ENCODE measurements at places on chromosomes 16 and 17.

DNA sequence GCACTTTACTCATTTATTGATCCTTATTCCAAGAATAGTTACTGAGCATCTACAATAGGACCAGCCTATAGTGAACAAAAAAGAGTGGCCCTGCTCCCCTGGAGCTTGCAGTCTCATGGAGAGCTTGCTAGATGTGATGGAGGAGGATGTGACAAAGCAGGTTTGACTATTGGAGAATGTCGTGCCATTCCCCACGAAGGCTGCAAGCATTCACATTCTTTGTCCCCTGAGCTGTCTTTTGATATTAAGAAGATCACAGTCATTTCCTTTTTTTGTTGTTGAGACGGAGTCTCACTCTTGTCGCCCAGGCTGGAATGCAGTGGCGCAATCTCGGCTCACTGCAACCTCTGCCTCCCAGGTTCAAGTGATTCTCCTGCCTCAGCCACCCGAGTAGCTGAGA is 115.0 kb upstream of the ADAMTS18 start:
- DNase-seq = no peak

GRCh38 chr16:81040131-81040530 is 4.5 kb downstream of the ATMIN start:
- DNase-seq = no peak

DNA sequence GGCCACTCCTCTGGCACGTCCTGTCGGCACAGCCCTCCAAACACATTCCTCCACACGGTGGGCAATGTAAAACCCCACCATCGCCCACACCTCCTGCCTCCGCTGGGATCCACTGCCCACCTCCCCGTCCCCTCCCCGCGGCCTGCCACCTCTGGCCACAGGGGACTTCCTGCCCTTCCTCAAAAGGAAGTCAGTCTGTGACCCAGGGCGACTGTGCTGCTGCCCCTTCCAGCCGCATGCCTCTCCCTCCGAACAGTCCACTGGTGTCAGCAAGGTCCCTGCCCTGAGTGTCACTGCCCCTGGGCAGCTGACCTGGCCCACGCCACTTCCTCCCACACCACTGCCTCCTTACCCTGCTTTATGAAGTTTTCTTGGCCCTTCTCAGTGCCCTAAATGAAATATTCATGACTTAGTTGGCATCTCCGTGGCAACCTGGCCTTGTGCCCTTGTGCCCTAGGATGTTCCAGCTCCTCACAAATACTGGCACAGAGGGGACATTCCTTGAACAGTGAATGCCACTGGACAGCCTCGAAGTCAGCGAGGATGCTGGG is 2.0 kb downstream of the PLD6 start:
- no peak for DNase-seq

DNA sequence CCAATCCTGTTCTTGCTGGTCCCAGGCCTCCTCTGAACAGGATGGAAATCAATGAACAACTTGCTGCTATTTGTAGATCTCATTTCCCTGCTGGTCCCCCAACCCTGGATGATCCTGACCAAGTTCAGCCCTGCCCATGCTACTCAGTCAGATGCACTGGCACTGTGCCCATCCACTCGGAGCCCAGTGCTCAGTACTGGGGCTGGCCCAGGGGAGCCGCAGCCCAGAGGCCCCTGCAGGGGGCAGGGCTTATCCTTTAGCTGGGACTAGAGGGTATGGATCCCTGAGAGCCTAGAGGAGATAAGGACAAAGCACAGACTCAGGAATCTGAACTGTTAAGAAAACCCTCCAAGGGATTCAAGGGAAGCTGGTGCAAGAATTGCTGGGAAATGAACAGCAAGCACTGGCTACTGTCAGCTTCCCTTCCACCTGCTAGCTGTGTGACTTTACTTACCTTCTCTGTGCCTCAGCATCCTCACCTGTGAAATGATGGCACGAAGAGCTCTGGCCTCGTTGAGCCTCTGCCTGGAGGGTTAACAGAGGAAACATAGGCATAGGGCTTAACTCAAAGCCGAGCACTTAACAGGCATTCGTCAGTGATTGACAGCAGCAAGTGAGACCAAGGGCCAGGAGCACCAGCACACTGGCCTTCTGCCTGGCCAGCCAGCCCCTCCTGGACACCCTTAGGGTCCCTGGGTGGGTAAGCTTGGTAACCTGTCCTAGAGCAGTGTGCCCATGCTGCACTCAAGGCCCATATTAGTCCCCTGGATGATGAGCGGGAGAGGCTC is 29.8 kb upstream of the C1QL1 start:
- DNase-seq = no peak

GRCh38 chr17:57696050-57696449 is 49.0 kb downstream of the CCDC182 start:
- DNase-seq = no peak

- no peak for DNase-seq
Measured at GRCh38 chr17:55161935-55162555, 102.7 kb upstream of the HLF start.

- peak; percentile 54 for DNase-seq
Measured at GRCh38 chr17:14205992-14206461, 30.6 kb downstream of the CDRT15 start.

GRCh38 chr16:30983289-30983889 is 1.6 kb upstream of the HSD3B7 start:
- no peak for DNase-seq

DNA sequence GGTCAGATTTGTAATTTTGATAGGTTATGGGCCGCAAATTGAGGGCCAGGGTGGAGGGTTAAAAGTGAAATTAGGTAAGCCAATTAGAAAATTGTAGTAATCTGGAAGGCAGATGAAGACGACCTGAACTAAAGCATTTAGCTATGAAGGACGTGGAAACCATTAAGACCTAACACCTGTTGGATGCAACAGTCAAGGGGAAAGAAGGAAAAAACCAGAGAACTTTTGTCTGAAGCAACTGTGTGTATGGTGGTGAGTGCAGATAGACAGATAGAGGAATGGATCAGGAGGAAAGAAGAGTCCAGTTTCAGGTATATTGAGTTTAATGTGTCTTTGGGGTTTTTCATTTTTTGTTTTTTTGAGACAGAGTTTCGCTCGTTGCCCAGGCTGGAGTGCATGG is 40.2 kb upstream of the MARCHF10 start:
- no peak for DNase-seq

GRCh38 chr17:60039114-60039846 is 39.4 kb downstream of the HEATR6 start:
- DNase-seq = no peak

GRCh38 chr17:77604301-77604972 is 354.1 kb upstream of the TNRC6C start:
- DNase-seq = no peak

DNA sequence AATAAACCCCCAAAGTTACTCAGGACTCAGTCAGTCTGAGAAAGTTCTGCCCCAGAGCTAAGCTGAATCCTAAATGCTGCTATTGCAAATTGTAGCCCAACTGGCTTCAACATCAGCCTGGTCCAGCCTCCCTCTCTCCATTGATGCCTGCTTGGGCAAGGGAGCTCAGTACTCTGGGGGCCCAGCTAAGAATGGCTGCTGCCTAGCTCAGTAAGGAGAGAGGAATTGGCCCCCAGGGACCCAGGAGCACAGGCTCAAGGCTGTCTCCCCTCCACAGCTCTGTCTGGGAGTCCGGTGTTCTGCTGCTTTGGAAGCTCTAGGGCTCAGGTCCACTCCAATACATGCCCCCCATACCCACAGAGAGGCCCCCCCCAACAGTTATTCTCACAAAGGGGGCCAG is 1.6 kb downstream of the UNC119 start:
- no peak for DNase-seq

DNA sequence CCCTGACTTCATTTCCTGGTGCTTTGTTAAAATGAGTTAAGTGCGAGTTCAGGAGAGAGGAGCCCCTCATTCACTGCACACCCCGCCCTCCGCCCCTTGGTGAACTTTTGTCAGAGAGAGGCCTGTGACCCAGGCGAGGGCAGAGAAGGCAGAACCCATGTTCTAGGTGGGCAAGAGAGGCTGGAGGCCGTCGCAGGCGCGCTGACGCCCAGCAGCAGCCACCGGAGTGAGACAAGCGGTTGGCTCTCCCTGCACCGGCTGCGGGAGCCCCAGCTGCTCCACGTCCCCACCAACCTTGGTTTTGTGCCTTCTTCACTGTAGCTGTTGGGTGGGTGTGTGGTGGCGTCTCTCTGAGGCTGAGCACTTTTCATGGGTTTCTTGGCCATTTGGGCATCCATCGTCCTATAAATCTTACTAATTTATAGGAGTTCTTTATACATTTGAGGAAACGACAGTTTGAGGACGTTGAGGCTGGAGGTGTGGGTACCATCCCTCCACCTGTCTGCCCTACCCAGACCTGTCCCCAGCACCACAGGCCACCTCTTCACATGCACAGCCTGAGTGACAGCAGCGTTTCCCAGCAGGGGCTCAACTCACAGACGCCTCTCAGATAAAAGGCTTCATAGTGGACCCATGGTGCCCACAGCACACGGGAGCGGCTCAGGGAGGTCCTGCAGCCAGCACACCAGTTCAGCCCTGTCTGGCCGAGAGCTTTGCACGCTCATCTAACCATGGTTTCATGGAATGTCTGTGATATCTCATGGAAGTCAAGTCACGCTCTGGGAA is 45.2 kb upstream of the CBFA2T3 start:
- DNase-seq = no peak

- DNase-seq = no peak
Measured at GRCh38 chr17:76217081-76217480, 23.2 kb downstream of the RNF157 start.

DNA sequence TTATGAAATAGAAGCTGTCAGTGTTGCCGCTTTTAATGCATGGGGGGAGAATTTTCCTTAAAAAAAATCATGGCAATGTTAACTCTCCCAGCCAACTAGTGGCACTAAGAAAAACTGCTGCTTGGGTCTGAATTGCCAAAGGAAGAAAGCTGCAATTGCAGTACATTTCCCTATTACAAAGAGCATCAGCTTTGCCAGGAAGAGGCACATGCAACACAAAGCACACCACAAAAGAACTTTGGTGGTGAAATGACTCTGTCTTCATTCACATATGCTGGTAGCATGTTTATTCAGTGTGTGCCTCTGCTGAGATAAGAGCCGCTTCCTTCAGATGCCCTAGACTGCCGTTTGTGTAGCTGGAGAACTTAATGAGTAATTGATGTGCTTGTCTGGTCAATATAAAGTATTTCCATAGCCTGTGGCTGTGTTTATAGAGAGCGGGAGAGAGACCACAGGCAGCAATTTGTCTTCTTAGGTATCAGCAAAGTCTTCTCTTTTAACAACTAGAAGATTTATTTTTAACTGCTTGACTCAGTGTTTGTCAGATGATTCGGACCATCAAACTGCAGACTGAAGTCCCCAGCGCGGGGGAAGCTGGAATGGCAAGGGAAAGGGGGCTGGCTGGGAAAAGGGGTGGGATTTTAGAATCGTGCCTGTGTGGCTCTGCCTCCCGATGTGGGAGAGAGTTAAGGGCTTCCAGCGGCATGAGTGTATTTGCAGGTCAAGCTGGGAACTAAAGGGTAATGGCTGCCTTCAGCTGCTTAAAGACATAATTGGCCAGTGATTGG is 115.1 kb downstream of the MRTFB start:
- DNase-seq = no peak

DNA sequence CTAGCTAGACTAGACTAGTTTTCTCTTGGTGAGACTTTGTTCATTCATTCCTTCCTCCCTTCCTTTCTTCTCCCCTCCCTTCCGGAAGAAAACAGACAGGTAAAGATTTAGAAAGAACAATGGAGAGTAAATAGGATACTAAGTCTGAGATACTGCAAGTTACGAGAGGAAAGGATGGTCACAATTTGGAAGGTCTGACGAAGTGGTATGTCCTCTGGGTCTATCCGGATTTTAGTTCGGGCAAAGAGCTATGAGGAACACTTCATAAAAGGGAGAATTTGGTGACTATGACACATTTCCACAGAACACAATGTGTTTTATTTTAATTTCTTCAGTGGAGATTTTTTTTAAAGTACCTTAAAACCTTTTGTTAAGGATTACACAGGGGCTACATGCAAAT is 107.7 kb downstream of the BRIP1 start:
- no peak for DNase-seq

DNA sequence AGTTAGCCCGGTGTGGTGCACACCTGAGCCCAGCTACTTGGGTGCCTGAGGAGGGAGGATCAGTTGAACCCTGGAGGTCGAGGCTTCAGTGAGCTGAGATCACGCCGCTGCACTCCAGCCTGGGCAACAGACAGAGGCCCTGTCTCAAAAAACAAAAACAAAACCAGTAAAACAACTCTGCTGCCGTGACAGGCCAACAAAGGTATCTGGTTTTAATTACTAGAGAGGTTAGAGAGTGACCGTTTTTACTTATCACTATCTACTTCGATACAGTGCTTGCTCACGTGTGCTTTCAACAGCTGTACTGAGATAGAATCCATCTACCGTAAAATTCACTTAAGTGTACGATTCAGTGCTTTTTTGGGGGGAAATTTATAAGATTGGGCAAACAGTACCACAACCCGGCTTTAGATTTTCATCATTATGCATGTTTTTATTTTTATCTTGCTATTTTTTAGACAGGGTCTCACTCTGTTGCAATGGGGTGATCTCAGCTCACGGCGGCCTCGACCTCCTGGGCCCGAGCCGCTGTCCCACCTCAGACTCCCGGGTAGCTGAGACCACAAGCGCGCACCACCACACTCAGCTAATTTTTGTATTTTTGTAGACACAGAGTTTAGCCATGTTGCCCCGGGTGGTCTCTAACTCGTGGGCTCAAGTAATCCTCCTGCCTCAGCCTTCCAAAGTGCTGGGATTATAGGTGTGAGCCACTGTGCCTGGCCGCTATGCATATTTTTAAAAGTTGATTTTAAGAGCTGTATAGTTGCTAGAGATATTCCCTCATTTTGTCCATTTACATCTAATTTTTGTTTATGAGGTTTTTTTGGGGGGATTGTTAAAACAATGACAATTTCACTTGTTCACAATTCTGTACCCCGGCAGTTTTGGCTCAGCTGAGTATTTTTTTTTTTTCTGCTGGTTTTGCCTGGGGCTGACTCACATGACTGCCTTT is 30.9 kb downstream of the SERPINF1 start:
- DNase-seq = no peak

GRCh38 chr16:30136971-30137605 is 14.1 kb upstream of the MAPK3 start:
- DNase-seq = no peak

DNA sequence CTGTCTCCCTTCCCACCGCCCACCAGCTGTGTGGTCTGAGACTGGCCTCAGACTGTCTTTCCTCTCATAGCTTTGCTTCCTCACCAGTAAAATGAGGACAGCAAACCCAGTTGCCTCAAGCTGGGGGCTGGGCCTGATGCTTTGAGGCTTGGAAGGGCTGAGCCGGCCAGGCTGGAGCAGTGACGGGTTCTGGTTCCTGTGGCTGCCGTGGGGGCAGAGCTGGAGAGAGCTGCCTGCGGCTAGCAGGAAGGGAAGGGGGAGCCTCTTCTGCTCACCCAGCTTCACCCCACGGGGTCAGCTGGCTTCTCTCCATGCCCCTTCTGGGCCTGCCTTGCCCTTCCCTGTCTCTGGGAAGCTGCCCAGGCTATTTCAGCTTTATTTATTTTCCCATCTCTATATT is 23.7 kb downstream of the LASP1 start:
- peak; percentile 42 for DNase-seq

Measured in activated T-cell treated with anti-CD3 and anti-CD28 coated beads for 48 hours (primary cell).